ENCODE measurements at places on chromosomes 4 and X.

DNA sequence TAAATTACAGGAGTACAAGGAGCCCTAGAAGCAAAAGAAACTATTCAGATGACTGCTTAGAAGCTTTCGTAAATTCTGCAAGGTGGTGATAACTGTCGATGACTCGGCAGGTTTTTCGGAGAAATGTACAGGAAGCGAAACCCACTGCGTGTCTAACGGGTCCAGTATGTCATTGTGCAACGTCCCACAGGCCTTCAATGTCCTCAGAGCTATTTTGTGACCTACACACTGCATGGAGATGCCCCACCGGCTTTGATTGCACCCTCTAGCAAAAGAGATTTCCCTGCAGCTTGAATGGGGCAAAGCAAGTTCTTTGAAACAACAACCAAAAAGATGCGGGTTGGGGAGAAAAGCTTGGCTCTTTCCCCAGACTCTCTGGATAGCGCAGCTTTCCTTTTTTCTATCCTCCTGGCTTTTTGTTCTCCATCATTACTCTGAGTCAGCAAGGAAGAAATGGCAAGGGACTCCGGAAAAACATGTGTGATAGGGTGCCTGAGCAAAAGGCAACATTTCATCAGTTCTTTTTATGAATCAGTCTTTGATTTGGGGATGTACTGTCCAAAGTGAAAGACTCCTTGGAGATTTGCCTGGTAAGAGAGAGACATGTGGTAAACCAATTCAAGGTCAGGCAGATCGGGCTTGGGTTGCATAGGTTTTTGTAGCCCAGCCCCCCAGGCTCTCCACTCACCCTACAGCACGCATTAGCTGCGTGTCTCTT lies 112.0 kb upstream of the TBL1X start:
- DNase-seq = peak; percentile 52

DNA sequence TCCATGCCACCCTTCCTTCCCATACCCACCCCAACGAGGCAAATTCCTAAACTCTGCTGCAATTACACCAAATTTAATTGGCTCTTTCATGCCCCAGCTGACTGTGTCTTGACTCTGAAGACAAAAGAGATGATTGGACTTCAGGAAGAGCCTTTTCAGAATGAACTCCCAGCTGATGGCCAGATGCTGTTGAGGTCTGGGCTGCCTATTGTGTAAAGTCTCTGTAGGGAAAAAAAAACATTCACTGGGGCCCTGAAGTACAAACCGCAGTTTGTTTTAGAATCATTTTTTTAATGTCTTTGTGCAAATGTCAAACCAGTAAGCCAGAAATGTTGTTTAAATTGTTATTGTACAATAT lies 174.8 kb downstream of the HHIP start:
- DNase-seq = no peak

- DNase-seq = no peak
These were observed 197.0 kb downstream of the CAMK2D start for GRCh38 chr4:113564493-113564892.

- DNase-seq = peak; percentile 40
These were observed 6.0 kb downstream of the EREG start for GRCh38 chr4:74370912-74371311.

All from CD4-positive, alpha-beta T cell treated with Interleukin-10 for 1 hour (primary cell).